ENCODE measurements at places on chromosomes 6 and 20.

- no peak for DNase-seq
These were observed 506.6 kb upstream of the MAN1A1 start for GRCh38 chr6:119856136-119856535.

DNA sequence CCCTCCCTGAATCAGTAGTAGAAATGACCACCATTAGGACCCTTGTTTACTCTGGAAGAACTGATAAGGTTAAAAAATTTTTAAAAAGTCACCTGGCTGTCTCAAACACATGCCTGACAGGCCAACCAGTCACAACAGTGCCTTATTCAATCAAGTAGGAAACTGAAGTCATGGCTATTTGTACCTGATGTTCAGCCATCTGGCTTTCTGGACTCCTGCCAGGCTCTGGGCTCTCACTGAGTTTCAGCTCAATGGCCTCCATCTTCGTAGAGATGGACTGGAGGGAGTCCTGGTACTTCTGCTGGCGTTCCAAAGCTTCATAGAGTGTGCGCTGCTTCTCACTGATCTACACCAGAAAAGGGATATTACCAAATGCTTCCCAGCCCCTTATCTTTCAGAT lies 343.8 kb downstream of the SYNE1 start:
- no peak for DNase-seq

DNA sequence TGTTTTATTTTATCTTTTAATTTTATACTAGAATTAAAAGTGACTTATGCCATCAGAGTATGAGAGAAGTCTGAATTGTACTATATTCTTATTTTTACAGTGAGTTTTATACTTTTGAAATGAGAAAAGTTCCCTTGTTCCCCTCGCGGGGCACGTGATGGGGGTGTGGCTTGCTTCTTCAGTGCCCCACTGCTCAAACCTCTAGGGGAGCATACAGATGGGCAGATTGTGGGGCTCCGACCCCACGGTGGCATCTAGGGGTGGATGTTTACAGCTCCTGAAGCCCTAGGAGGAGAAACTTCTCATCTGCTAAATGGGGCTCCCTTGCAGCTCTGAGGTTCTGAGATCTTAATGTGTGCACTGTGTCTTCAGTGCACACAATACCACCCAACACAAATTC lies 11.9 kb upstream of the MAS1L start:
- DNase-seq = no peak

GRCh38 chr6:156698239-156699016 lies 78.8 kb upstream of the ARID1B start:
- DNase-seq = no peak

DNA sequence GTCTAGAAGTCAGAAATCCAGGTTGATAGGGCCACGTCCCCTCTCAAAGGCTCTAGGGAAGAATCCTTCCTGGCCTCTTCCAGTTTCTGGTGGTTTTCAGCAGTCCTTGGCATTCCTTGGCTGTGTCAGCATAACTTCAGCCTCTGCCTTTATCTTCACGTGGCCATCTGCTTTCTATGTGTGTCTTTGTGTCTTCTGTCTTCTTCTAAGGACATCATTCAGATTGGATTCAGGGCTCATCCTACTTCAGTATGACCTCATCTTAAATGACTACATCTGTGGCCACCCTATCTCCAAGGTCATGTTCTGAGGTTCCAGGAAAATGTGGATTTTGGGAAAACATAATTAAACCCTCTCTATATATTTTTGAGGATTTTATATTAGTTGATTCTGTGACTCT lies 23.0 kb downstream of the C6orf89 start:
- no peak for DNase-seq

GRCh38 chr6:157227202-157228166 lies 95.8 kb downstream of the TMEM242 start:
- no peak for DNase-seq

DNA sequence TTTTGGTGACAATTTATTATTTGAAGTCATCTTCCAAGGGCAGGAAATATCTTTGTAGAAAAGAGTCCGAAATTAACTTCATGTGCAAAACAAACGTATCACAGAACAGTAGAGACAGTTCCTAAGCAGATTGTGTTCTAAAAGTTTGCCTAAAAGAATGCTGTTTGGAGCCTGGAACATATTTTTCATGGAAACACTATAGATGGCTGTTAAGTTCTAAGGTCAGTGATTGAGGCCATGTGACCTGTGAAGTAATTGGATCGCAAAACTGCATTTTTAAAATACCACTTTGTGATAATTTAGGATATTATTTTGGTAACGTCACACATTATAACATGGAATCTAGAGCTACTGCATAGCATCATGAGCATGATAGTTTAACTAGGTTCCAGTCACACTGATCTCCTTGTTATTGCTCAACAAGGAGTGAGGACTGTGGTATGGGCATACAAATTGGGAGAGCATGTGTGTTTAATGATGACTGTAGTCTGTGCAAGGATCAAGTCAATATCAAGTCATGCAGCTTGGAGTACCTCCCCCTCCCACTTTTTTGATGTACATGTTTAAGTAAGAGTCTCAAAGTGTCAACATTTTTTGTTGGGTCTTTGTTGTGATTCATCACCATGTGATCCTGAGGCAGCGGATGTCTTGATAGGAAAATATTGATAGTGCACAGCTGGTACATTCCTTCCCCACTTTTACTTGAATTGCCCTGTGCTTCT lies 609.3 kb upstream of the CITED2 start:
- DNase-seq = no peak

- DNase-seq = no peak
These were observed 66.0 kb downstream of the BLOC1S5 start for GRCh38 chr6:7998103-7998725.

All from activated T-helper 1 cell treated with Interleukin-2 at 50 U/mL for 16 hours (primary cell).